Aorta (tissue), 5 donors: ENCODE measurements at places on chromosomes 2 and 18. TPM values are rescaled to one million over a fixed set of nuclear protein-coding genes. Genes with fewer than 3 reads are reported as not detected.
A peak's percentile ranks its signal among the peaks of the same experiment; 100 is the strongest.

- no peaks in the 10 kb centered on the region for H3K27me3 ChIP-seq
- no peak for DNase-seq
- no peak overlapping the region for H3K27ac ChIP-seq
- no peak overlapping the region for H3K4me3 ChIP-seq
- H3K36me3 ChIP-seq = no peaks in the 10 kb centered on the region
Observed at GRCh38 chr2:170432823-170433222, 254.9 kb downstream of the MYO3B start.

DSEL gene
- polyA plus RNA-seq = 4.1 TPM

DNA sequence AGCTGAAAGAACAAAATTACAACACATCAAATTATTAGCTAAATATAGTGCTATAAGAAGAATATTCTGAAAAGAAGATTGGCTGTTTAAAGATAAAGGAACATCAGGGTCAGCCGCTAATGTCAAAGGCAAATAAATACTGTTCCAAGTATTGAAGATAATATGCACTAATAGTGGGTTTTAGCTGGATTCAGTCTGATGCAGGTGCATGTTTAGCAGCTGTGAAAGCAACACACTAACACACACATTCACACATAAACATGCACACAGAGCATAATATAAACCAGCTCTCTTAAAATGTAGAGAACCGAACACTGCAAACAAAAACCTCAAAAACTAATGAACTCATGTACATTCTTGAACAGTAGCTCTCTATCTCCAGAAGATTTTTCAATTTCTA is 634.6 kb downstream of the ERBB4 start:
- H3K36me3 ChIP-seq = no peaks in the 10 kb centered on the region
- no peaks in the 10 kb centered on the region for H3K4me1 ChIP-seq
- H3K27me3 ChIP-seq = no peaks in the 10 kb centered on the region
- no peak overlapping the region for H3K4me3 ChIP-seq

DNA sequence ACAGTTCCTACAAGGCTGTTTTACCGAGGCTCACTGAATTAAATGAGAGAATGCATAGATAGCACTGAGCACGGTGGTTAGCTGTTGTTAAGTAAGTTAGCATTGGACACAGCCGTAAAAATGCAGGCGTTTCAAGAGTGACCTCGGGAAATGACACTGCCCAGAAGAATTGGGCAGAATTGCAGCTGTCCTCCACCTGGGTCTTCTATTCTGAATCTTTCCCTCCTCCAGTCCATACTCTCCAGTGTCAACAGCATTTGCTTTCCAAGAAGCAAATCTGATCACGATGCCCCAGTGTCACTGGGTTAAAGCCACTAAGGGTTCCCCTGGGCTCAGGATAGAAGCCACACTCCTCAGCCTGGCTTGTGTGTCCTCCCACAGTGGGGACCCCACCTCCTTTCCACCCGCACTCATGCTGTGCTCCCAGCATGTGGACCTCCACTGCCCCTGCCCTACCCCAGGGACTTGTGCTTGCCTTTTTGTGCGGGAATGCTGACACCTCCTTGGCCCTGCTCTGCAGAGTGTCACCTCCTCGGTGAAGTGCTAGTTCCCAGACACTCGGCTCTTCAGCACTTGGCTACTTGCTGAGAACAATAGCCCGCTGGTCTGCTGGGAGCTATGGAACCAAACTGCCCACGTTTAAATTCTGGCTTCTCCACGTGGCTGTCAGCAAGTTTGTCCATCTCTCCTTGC is 135.0 kb downstream of the ANTXR1 start:
- H3K27me3 ChIP-seq = no peaks in the 10 kb centered on the region
- DNase-seq = no peak
- no peak overlapping the region for H3K4me3 ChIP-seq
- H3K4me1 ChIP-seq = peaks cover 8% of the 10 kb centered on the region
- peak overlapping the region; percentile 9 for H3K27ac ChIP-seq
- no peaks in the 10 kb centered on the region for H3K36me3 ChIP-seq

DNA sequence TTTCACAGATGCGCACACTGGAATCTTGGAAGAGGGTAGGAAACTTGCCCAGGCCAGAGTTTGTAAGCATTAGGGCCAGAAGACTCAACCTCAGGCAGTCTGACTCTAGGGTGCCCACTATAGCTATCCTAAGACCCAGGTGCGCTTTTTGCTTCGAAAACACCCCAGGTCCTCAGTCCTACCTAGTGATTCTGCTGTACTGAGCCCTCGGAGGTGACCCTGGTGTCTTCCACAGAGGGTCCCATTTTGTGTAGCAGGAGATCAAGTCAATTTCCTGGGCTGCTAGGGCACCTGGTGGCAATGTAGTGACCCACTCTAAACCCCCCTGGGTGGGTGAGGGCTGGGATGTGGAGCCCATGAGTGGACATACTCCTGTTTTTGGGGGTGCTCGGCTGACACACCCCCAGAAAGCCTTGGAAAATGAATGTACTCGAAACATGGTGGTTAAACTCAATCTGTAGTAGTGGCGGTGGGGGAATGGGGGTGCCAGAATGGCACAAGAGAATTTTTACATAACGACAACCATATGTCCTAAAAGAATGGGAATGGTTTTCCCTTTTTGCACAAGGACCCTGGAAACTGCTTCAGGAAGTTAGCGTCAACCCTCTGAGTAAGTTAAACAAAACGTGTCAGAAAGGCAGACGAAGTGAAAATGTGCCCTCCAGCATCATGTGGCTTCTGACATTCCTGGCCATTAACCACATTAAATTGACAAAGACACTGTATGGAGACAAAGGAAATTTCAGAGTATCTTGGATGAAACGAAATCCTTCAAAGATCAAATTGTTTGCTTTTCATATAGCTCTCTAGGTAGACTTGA is 218.0 kb upstream of the COPS8 start:
- H3K27me3 ChIP-seq = no peaks in the 10 kb centered on the region
- no peak overlapping the region for H3K27ac ChIP-seq
- no peak for DNase-seq

ACADL gene
- 26.5 TPM for polyA plus RNA-seq

CD226 gene
- not detected for polyA plus RNA-seq

DNA sequence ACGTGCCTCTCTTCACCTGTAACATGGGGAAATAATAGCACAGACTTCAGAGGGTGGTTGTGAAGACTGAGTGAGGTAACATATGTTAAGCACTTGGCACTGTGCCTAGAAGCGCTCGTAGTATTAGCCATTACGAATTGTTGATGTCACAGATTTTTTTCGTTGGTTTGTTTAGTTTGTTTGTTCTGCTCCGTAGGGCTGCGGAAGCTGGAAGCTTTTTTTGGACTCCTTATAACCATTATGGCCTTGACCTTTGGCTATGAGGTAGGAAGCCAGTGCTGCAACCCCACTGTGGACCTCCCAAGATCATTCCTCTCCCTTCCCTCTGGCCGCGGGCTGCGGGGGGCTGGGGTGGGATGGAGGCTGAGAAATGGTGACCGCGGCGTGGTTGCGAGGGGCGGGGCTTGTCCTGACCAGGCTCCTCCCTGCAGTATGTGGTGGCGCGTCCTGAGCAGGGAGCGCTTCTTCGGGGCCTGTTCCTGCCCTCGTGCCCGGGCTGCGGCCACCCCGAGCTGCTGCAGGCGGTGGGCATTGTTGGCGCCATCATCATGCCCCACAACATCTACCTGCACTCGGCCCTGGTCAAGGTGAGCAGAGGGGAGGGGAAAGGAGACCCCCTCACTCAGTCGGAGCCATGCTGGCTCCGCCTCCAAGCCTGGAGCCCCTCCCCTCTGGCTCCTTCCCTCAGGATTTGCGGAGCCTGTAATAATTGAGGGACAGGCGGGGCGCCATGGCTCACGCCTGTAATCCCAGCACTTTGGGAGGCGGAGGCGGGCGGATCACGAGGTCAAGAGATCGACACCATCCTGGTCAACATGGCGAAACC is 5.5 kb downstream of the SLC11A1 start:
- no peaks in the 10 kb centered on the region for H3K36me3 ChIP-seq
- peak; percentile 87 for DNase-seq
- H3K27ac ChIP-seq = no peak overlapping the region
- no peaks in the 10 kb centered on the region for H3K27me3 ChIP-seq

ADCYAP1 gene
- not detected for polyA plus RNA-seq

ALK gene
- polyA plus RNA-seq = not detected

SH3BP4 gene
- 5.1 TPM for polyA plus RNA-seq
